ENCODE measurements at places on chromosomes 11 and 22. TPM values are rescaled to one million over a fixed set of nuclear protein-coding genes. Genes with fewer than 3 reads are reported as not detected.

GRCh38 chr11:127275774-127276173, 275.2 kb upstream of the KIRREL3 start:
- H3K36me3 ChIP-seq: no peaks in the 10 kb centered on the region
- H3K27ac ChIP-seq: no peak overlapping the region
- no peak overlapping the region for H3K4me3 ChIP-seq
- no peaks in the 10 kb centered on the region for H3K27me3 ChIP-seq

DNA sequence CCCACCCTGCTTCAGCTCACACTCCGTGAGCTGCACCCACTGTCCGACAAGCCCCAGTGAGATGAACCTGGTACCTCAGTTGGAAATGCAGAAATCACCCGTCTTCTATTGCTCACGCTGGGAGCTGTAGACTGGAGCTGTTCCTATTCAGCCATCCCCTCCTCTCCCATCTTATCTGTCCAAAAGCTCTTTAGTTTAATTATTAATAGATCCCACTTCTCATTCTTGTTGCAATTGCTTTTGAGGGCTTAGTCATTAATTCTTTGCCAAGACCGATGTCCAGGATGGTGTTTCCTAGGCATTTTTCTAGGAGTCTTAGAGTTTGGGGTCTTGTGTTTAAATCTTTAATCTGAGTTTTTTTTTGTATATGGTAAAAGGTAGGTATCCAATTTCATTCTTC, 116.8 kb downstream of the TRIM44 start:
- no peak for DNase-seq
- H3K27ac ChIP-seq: no peak overlapping the region
- H3K4me3 ChIP-seq: no peak overlapping the region
- H3K27me3 ChIP-seq: no peaks in the 10 kb centered on the region
- peaks cover 5% of the 10 kb centered on the region for H3K4me1 ChIP-seq
- H3K36me3 ChIP-seq: no peaks in the 10 kb centered on the region

DNA sequence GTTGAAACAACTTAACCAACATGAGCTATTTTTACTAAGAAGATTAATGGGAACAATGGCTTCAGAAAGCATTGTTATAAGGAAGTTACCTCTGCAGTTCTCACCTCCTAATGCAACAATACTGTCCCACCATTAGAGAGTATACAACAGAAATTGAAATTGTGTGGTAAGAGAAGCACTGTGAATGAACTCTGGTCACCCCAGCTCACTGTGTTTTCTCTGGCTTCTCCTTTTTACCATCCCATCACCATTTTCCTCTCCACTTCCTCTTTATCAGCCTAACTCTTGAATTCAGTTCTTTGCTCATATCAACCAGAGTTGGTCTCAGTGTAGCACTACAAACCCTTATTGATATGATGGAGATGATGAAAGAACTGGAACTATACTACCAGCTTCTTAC, 138.0 kb upstream of the POU2AF2 start:
- H3K27ac ChIP-seq: no peak overlapping the region
- no peak for DNase-seq
- no peak overlapping the region for H3K4me3 ChIP-seq
- no peaks in the 10 kb centered on the region for H3K27me3 ChIP-seq

Gene CFAP300
- polyA plus RNA-seq: 2.2 TPM

- H3K36me3 ChIP-seq: peaks cover 19% of the 10 kb centered on the region
- peaks cover 3% of the 10 kb centered on the region for H3K4me1 ChIP-seq
- H3K4me3 ChIP-seq: no peak overlapping the region
These were observed 5.4 kb upstream of the VPS51 start for GRCh38 chr11:65090628-65091027.

- no peak overlapping the region for H3K27ac ChIP-seq
- no peak overlapping the region for H3K4me3 ChIP-seq
- no peaks in the 10 kb centered on the region for H3K36me3 ChIP-seq
- DNase-seq: no peak
- H3K4me1 ChIP-seq: peaks cover 6% of the 10 kb centered on the region
These were observed 32.4 kb upstream of the MYH9 start for GRCh38 chr22:36419912-36420882.

DNA sequence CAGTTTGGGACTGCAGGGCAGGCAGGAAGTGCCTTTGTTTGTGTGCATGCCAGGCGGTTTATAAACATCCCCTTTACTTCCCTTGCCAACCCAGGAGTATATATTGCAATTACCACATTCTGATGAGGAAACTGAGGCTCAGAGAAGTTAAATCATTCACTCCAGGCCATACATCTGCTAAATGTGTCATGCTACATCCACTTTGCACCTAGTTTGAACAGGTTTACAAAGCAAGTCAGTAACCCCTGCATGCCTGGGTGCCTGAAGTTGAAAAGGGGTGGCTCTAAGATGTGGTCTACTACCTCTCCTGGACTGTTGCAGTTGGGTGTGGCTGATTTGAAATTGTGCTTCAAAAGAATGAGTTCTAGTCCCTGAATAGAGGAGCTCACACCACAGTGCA, 23.6 kb downstream of the FLI1 start:
- DNase-seq: no peak
- H3K36me3 ChIP-seq: no peaks in the 10 kb centered on the region
- H3K27ac ChIP-seq: no peak overlapping the region
- H3K27me3 ChIP-seq: no peaks in the 10 kb centered on the region
- no peak overlapping the region for H3K4me3 ChIP-seq

Gene SCUBE1
- not detected for polyA plus RNA-seq

- peaks cover 6% of the 10 kb centered on the region for H3K27me3 ChIP-seq
- no peaks in the 10 kb centered on the region for H3K36me3 ChIP-seq
- H3K27ac ChIP-seq: no peak overlapping the region
- H3K4me1 ChIP-seq: no peaks in the 10 kb centered on the region
- DNase-seq: no peak
These were observed 40.4 kb upstream of the IGLL5 start for GRCh38 chr22:22847241-22847640.

GRCh38 chr11:133681901-133682300, 149.6 kb upstream of the OPCML start:
- H3K4me1 ChIP-seq: no peaks in the 10 kb centered on the region
- no peak overlapping the region for H3K27ac ChIP-seq
- no peak for DNase-seq
- no peak overlapping the region for H3K4me3 ChIP-seq

- H3K27ac ChIP-seq: no peak overlapping the region
- H3K4me3 ChIP-seq: no peak overlapping the region
- no peaks in the 10 kb centered on the region for H3K27me3 ChIP-seq
These were observed 170.3 kb downstream of the KIRREL3 start for GRCh38 chr11:126830216-126830806.

GRCh38 chr22:30041475-30041874, 38.8 kb upstream of the HORMAD2 start:
- no peak overlapping the region for H3K27ac ChIP-seq
- DNase-seq: no peak
- peaks cover 33% of the 10 kb centered on the region for H3K4me1 ChIP-seq
- no peaks in the 10 kb centered on the region for H3K27me3 ChIP-seq
- H3K4me3 ChIP-seq: no peak overlapping the region

GRCh38 chr22:30077279-30077880, 2.9 kb upstream of the HORMAD2 start:
- no peak overlapping the region for H3K27ac ChIP-seq
- peaks cover 4% of the 10 kb centered on the region for H3K4me1 ChIP-seq
- DNase-seq: no peak
- H3K27me3 ChIP-seq: peaks cover 7% of the 10 kb centered on the region
- no peak overlapping the region for H3K4me3 ChIP-seq

DNA sequence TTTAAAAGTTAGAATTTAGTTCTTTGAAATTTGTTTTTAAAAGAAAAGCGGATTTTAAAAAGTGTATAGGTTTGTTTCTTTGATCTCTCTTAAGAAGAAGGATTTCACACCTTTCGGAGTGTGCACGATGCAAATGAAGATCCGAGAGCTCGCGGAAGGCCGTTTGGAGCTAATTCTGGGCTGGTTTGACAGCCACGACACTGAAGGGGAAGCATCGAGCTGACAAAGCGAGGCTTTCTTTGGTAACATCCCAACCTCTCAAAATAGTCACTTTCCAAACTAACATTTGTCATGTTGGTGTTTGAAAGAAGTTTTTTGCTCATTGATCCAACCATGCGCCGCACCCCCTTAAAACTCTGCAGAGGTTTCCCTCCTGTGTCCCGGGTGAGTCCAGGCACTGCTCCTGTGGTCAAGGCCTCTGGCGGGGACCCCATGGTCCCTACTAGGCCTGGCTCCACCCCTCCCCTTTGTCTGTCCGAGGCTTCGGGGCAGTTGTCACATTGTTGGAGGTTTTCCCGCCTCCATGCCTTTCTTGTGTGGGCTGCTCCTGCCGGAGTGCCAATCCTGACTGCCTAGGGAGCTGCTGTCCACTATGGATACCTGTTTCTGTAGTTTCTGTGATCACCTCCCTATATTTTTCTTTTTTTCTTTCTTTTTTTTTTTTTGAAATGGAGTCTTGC, 39.7 kb downstream of the MPPED1 start:
- no peak overlapping the region for H3K27ac ChIP-seq
- H3K36me3 ChIP-seq: no peaks in the 10 kb centered on the region
- no peak overlapping the region for H3K4me3 ChIP-seq
- H3K4me1 ChIP-seq: no peaks in the 10 kb centered on the region

Gene CTNND1
- polyA plus RNA-seq: 187 TPM

- no peaks in the 10 kb centered on the region for H3K27me3 ChIP-seq
- no peak overlapping the region for H3K27ac ChIP-seq
- no peak overlapping the region for H3K4me3 ChIP-seq
- H3K36me3 ChIP-seq: no peaks in the 10 kb centered on the region
These were observed 10.4 kb downstream of the LARGE1 start for GRCh38 chr22:33909911-33910310.

Gene DCDC1
- 0.02 TPM for polyA plus RNA-seq

- no peak overlapping the region for H3K27ac ChIP-seq
- H3K4me3 ChIP-seq: no peak overlapping the region
- H3K4me1 ChIP-seq: no peaks in the 10 kb centered on the region
- no peaks in the 10 kb centered on the region for H3K27me3 ChIP-seq
These were observed 216.2 kb upstream of the ARHGAP20 start for GRCh38 chr11:110928391-110928790.

Gene MOV10L1
- polyA plus RNA-seq: not detected

Gene TMEM132A
- 29.7 TPM for polyA plus RNA-seq

Gene XRRA1
- 9.2 TPM for polyA plus RNA-seq

Gene SLC22A6
- polyA plus RNA-seq: not detected

GRCh38 chr22:29765905-29766631, 739 bp downstream of the ZMAT5 start:
- H3K4me3 ChIP-seq: peak overlapping the region; percentile 89
- no peaks in the 10 kb centered on the region for H3K27me3 ChIP-seq
- H3K36me3 ChIP-seq: peaks cover 13% of the 10 kb centered on the region
- peaks cover 19% of the 10 kb centered on the region for H3K4me1 ChIP-seq

Gene LRP5
- 8.0 TPM for polyA plus RNA-seq

- no peaks in the 10 kb centered on the region for H3K4me1 ChIP-seq
- no peaks in the 10 kb centered on the region for H3K27me3 ChIP-seq
- no peak overlapping the region for H3K27ac ChIP-seq
- DNase-seq: no peak
- H3K36me3 ChIP-seq: no peaks in the 10 kb centered on the region
These were observed 21.7 kb downstream of the CAVIN3 start for GRCh38 chr11:6298605-6299004.

Gene NRIP3
- 1.0 TPM for polyA plus RNA-seq

GRCh38 chr11:34957206-34957605, 40.8 kb downstream of the PDHX start:
- H3K4me1 ChIP-seq: no peaks in the 10 kb centered on the region
- no peak overlapping the region for H3K4me3 ChIP-seq
- no peaks in the 10 kb centered on the region for H3K36me3 ChIP-seq

DNA sequence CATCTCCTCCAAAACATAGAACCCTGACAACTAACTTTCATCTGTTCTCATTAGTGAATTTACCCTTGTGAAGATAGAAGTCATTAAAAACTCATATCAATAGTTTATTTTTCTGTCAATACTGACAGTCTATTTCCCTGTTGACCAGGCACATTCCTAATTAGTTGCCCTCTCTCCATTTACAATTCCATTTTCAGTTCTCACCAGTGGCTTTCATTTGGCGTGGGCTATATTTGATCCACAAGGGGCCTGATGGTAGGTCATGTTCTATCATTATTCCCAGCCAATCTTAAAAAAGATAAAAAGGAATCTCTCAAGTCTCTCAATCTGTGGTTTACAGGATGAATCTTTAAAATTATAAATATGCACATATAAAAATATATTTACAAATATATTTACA, 3.9 kb upstream of the AKIP1 start:
- H3K27ac ChIP-seq: peak overlapping the region; percentile 45
- peaks cover 33% of the 10 kb centered on the region for H3K4me1 ChIP-seq
- H3K4me3 ChIP-seq: no peak overlapping the region
- H3K36me3 ChIP-seq: no peaks in the 10 kb centered on the region
- no peak for DNase-seq

- no peak overlapping the region for H3K27ac ChIP-seq
- no peaks in the 10 kb centered on the region for H3K27me3 ChIP-seq
- H3K4me3 ChIP-seq: no peak overlapping the region
- H3K4me1 ChIP-seq: no peaks in the 10 kb centered on the region
- H3K36me3 ChIP-seq: no peaks in the 10 kb centered on the region
- DNase-seq: no peak
These were observed 20.5 kb upstream of the TEAD1 start for GRCh38 chr11:12653729-12654128.

DNA sequence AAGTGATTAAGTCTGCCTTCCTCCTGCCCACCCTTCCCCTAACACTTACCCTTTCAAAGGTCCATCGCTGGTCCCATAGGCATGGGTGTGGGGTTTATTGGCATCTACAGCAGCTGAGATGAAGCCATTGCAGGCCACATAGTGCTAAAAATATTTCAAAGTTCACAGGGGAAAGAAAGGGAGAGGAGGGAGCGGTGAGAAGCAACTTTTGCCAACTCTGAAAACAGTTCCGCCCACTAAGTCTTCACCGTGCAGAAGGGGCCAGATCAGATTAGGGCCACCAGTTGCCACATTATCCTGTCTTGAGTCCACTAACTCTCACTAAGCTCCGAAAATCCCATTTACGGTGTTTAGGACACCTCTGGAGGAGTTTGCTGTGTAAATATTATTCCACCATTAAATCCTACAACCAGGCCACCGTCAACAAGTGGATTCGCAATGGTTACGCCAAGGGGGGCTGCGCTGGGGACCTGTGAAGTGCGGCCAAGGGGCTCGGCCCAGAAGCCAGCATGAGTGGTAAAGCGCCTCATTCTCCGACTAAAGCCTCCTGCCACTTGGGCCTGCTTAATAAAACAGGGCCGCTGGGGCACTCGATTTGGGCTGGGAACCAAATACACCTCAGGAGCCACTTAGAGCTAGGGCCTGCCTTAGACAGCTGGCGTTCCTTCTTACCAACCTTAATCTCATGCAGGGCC, 534.9 kb downstream of the MIAT start:
- H3K36me3 ChIP-seq: no peaks in the 10 kb centered on the region
- DNase-seq: no peak
- H3K4me1 ChIP-seq: peaks cover 10% of the 10 kb centered on the region
- no peak overlapping the region for H3K27ac ChIP-seq

- no peaks in the 10 kb centered on the region for H3K4me1 ChIP-seq
- no peak overlapping the region for H3K27ac ChIP-seq
- H3K27me3 ChIP-seq: no peaks in the 10 kb centered on the region
- DNase-seq: no peak
- H3K4me3 ChIP-seq: no peak overlapping the region
These were observed 43.4 kb downstream of the PAX6 start for GRCh38 chr11:31767685-31768084.

GRCh38 chr11:113016905-113017304, 55.7 kb downstream of the NCAM1 start:
- no peaks in the 10 kb centered on the region for H3K27me3 ChIP-seq
- H3K4me1 ChIP-seq: no peaks in the 10 kb centered on the region
- H3K4me3 ChIP-seq: no peak overlapping the region
- no peaks in the 10 kb centered on the region for H3K36me3 ChIP-seq
- no peak for DNase-seq

Data from keratinocyte (primary cell).